ENCODE measurements at places on chromosomes 1 and 21.

GRCh38 chr1:205675247-205675646 is 5.1 kb downstream of the SLC45A3 start:
- DNase-seq = no peak

DNA sequence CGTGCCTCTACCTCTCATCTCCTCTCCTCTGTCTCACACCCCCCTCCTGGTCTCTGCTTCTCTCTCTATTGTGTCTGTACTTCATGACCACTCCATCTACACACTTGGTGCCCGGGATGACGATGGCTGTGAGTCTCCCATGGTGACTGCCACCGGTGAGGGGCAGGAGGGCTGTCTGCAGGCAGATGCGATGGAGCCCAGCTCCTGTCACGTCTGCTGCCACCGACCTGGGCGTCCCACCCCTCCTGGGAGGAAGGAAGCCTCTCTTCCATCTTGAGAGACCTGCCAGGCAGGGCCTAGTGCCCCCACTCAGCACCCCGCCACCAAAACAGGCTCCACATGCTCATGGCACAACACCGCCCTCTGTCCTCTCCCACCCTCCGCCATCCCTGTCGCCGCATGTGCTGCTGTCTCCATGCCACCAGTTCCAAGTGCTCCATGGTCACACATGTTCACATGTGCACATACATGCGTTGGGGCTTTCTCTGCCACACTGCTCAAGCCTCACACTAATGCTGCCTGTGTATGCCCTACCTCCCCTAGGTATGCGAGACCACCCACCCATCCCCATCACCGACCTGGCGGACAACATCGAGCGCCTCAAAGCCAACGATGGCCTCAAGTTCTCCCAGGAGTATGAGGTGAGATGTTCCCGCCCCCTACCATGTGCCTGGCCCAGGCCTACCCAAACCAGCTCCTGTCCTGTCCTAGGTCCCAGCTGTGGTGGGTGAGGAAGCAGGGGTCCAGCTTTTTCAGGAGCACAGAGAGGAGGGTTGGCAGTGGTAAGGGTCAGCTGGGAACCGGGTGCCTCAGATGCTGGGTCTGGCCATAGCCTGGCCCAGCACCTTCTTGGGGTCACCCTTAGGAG is 36.6 kb upstream of the KDM4A start:
- DNase-seq = no peak

GRCh38 chr1:203117611-203118575 is 9.6 kb upstream of the ADORA1 start:
- peak; percentile 75 for DNase-seq

DNA sequence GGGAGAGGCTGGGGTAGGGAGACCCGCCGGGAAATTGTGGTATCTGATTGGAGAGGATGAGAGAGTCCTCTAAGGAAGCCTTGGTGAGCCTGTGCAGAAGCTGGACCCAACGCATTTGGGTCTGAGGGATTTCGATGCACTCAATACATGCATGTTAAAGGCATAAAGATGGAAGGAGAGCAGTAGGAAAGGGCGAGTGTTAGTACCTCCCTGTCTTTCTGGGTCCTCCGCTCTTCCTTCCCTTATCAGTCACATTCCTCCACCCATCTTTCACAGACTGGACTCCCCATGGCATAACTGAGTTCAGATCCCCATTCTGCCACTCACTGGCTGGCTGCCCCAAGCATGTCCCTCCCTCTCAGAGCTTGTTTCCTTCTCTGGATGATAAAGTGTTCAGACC is 7.3 kb downstream of the RGS16 start:
- DNase-seq = no peak

GRCh38 chr1:17750333-17750732 is 4.8 kb upstream of the ACTL8 start:
- DNase-seq = no peak

- DNase-seq = peak; percentile 54
These were observed 8.2 kb upstream of the IRF2BP2 start for GRCh38 chr1:234617986-234618736.

- DNase-seq = no peak
These were observed 11.5 kb downstream of the SH3BGRL3 start for GRCh38 chr1:26291433-26291832.

- no peak for DNase-seq
These were observed 73.9 kb downstream of the KCNJ6 start for GRCh38 chr21:37842163-37842919.

GRCh38 chr21:42666023-42666747 is 12.8 kb downstream of the PDE9A start:
- DNase-seq = peak; percentile 83

DNA sequence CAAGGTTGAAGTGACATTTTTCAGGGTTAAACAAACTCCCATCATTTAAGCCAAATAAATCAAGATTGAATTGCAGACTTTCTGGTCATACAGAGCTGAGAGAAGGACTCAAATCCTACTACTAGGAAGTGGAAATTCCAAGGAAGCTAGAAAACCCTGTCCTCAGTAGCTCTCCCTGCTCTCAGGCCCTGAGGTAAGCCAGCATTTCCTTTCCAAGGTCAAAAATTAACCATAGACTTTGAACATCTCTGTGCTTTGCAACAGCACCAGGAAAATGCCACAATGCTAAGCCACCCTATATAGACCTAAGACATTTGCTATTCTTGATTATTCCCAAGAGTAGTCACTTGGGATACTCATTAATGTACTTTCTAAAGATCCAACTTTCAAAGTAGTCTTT is 45.1 kb downstream of the LUZP1 start:
- no peak for DNase-seq

DNA sequence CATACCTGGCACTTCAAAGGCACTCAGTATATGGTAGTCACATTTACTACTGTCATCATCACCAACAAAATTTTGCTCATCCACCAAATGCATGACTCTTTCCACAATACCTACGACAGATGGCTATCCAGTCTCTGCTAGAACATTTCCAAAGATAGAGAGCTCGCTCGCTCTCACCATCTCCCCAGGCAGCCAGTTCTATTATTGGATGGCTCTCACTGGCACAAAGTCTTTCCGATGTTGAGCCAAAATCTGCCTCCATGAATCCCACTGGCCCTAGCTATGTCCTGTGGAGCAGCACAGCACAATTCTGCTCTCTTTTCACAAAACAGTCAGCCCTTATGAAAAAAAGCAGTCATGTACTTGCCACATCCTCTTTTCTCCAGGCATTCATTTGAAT is 102.1 kb downstream of the DAB1 start:
- no peak for DNase-seq

GRCh38 chr1:20284625-20285024 is 6.0 kb upstream of the VWA5B1 start:
- DNase-seq = no peak

DNA sequence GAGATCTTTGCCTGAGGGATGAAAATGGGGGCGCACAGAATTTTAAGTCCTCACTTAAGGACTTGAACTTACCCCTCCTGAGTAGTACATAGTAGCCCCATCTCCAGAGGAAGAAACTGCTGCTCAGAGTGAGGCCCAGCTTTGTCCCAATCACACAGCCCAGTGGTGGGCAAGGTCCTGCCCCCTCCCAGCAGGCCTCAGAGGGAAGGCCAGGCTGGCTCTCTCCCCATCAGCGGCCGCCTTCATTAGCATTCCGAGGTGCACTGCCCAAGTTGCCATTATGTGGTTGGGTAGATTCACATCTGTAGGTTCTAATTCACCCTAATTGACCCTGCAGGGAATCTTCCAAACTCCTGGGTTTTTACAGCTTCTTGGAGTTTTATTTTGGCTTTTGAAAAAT is 59.1 kb downstream of the FOXO6 start:
- DNase-seq = no peak

GRCh38 chr1:172134087-172134731 is 286.3 kb upstream of the C1orf105 start:
- DNase-seq = peak; percentile 55

GRCh38 chr1:32100807-32101708 is 6.8 kb upstream of the KPNA6 start:
- DNase-seq = no peak

DNA sequence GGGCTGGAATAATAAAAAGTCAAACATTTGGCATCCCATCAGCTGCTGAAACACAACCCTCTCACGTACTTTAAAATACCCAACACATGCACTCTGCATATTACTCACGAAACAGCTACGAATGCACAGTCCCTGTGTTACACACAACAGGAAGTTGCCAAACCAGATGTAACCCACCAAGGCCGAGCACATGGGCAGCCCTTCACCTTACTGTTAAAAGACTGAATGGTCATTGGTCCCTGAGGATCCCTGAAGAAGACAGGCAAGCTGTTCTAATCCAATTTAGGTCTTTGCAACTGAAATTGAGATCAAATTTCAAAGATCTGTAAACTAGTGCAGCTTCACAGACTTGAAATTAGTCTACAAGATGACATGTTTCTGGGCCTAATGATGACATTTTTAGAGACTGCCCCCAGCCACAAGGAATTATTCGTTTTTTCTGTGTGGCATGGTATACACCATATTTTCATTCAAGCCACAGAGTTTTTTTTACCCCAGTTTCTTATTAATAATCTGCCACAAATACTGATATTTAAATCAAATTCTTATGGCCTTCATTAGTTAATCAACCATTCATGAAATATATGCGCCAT is 25.6 kb upstream of the IER5 start:
- peak; percentile 78 for DNase-seq

GRCh38 chr1:157382351-157382750 is 170.0 kb downstream of the FCRL5 start:
- DNase-seq = no peak

GRCh38 chr1:159473335-159473734 is 33.8 kb downstream of the OR10J1 start:
- no peak for DNase-seq

DNA sequence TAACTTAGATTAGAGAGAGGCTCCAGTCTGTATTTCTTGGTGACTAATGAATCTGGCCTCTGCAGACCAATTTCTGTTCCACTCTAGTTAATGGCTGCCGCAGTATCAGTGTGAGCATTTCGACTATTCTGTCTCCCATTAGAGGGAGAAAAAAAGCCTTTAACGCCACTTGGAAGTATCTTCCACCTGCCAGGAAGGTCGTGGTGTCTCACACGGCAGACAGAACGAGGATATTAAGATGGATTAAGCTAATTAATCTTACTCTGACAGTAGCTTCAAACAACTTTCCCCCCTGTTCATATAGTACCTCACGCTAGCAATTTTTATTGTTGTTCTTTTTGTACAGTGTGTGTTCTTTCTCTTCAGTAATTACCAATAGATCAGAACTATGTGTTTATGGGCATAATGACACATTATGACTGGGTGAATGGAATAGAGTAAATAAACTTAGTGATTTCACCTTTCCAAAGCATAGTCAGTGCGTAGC is 153.8 kb downstream of the ADGRL2 start:
- DNase-seq = no peak

DNA sequence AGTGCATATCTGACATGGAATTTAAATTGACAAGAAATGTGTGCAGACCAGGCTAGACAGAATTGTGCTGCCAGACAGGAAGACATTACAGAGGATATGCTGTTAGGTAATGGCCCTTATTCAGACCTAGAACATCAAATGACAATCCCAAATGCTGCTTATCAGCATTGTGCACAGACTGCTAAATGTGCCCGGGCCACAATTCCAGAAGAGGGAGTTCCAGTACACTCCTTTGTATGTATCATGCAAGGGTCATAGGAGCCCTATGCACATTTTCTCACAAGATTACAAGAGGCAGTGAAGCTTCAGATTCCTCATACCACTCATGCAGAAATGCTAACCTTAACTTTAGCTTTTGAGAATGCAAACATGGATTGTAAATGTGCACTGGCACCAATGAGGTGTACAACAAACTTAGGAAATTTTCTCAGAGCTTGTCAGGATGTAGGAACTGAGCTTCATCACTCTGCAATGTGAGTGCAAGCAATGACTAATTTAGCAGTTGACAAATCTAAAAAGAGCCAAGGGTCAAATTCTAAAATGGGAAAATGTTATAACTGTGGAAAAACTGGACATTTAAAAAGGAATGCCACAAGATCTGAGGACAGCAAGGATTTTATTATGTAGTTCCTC is 273.5 kb downstream of the COL11A1 start:
- DNase-seq = no peak

GRCh38 chr1:182681568-182681912 is 2.8 kb downstream of the RGS8 start:
- DNase-seq = no peak

DNA sequence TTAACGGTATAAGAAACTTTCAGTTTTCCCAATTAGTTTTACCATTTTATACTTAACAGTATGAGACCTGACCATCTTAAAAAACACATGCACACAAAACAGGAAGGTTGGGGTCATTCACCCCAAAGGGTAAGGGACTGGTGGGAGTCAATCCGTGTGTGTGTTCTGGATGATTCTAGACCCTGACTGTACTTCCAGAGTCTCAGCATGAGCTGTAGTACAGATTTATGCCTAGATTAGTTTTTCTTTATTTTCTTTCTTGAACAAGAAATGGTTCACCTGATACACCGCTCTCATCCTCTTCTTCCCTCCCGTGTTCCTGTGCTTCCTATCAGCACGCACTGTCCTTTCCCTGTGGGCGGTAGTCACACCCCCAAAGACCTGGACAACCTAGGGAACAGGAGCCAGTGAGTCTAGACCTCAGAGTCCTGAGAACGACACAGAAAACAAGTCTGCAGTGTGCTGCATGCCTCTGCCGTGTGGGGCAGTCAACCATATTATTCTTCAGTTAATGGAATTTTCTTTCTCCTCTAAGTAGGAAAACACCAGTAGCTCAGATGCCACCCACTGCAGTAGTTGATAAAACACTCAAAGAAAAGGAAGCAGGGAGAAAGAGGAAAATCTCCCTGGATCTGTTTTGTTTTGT is 38.9 kb upstream of the MRPS6 start:
- DNase-seq = no peak

DNA sequence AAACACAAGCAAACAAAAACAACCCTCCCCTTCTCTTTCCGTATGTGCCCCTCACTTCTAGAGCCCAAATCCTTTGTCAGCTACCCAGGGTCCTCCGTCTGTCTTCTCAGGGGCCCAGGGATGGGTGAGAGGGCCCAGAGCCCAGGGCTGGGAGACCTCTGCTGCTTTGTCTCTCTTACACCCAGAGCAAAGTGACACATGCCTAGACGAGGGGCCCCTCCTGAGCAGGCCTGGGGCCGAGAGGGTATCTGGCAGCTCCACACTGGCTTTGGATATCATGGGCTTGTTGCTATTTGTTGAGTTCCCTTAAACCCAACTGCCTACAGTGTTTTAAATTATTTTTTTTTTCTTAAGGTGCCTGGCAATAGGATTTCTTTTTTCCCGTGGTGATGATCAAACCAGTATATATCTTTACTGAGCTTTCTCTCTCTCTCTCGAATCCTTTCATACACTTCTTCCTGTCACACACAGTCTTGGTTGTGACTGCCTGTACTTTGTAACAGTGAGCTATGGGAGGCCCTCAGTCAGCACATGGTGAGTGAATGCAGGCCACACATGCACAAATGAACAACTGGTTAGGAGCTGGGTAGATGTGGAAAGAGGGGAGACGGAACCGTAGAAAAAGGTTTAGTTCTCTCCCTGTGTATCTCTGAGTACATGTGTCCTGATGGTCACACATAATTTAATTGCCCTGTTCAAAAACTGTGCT is 14.5 kb downstream of the RASSF5 start:
- no peak for DNase-seq

DNA sequence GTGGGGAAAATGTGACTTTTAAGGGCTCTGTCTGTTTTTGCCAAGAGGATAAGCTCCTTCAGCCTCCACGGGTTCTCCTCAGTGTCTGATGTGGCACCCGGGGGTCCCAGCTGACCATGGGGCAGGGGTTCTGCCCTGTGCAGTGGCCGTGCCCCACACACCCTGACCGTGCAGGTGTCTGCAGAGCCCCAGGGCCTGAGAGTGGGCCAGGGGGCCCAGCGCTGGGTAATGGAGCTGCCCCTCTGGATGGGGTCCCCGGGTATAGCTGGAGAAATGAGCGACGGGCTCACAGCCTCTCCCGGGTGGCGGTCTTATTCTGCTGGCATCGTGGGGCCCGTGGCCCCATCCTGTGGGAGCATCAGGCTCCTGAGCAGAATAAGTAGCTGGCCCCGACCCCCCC is 2.9 kb upstream of the PFKL start:
- DNase-seq = no peak

Measured in activated CD4-positive, alpha-beta T cell treated with anti-CD3 and anti-CD28 coated beads, Interleukin-2, amount 10 ng/mL, durations not matched to agents 24 days and 14 days (primary cell).